NCI-H1417 (cell line): ENCODE measurements at places on chromosomes 3 and 15.

GRCh38 chr15:38017721-38018120 is 83.3 kb downstream of the TMCO5A start:
- no peak for DNase-seq

DNA sequence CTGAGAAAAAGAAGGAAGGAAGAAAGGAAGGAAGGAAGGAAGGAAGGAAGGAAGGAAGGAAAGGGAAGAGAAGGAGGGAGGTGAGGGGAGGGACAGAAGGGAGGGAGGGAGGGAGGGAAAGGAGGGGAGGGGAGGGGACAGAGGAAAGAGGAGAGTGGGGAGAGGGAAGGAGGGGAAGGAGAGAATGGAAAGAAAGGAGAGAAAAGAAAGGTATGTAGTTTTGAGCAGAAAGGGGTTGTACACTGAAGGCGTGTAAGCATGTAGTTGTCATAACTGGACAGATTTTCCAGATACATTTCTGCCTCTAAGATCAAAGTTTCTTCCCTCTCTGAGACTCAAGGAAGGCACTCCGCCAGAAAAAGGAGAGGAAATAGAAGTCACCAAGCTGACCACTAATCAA is 113.4 kb upstream of the KBTBD8 start:
- no peak for DNase-seq

- DNase-seq: no peak
These were observed 73.6 kb downstream of the EEFSEC start for GRCh38 chr3:128226795-128227395.

GRCh38 chr15:38758043-38758442 is 193.4 kb upstream of the RASGRP1 start:
- peak; percentile 30 for DNase-seq

- DNase-seq: no peak
These were observed 172.4 kb downstream of the DCLK3 start for GRCh38 chr3:36591959-36592358.

- DNase-seq: no peak
These were observed 214.5 kb upstream of the ROPN1 start for GRCh38 chr3:124206225-124207055.

GRCh38 chr3:55770077-55770476 is 283.0 kb upstream of the WNT5A start:
- DNase-seq: no peak

GRCh38 chr3:141191097-141191749 is 40.4 kb upstream of the PXYLP1 start:
- DNase-seq: no peak

GRCh38 chr15:64146041-64146440 is 5.5 kb upstream of the SNX22 start:
- no peak for DNase-seq

DNA sequence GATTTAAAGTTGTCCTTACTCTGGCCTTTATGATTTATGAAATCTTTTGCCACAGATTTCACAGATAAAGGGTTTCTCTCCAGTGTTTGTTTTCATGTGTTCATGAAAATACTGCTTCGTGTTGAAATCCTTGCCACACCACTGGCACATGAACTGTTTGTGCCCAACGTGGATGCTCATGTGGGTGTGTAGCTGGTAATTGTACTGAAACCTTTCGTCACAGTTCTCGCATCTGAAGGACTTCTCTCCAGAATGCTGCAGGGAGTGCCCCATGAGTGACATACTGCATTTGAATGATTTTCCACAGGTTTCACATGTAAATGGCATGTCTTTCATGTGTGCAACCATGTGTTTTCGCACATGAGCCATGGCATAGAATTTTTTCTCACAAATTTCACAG is 111.9 kb downstream of the DOCK3 start:
- peak; percentile 33 for DNase-seq

- no peak for DNase-seq
These were observed 10.5 kb downstream of the ABI3BP start for GRCh38 chr3:100982710-100983109.

GRCh38 chr3:43747641-43748040 is 56.9 kb downstream of the ABHD5 start:
- no peak for DNase-seq

DNA sequence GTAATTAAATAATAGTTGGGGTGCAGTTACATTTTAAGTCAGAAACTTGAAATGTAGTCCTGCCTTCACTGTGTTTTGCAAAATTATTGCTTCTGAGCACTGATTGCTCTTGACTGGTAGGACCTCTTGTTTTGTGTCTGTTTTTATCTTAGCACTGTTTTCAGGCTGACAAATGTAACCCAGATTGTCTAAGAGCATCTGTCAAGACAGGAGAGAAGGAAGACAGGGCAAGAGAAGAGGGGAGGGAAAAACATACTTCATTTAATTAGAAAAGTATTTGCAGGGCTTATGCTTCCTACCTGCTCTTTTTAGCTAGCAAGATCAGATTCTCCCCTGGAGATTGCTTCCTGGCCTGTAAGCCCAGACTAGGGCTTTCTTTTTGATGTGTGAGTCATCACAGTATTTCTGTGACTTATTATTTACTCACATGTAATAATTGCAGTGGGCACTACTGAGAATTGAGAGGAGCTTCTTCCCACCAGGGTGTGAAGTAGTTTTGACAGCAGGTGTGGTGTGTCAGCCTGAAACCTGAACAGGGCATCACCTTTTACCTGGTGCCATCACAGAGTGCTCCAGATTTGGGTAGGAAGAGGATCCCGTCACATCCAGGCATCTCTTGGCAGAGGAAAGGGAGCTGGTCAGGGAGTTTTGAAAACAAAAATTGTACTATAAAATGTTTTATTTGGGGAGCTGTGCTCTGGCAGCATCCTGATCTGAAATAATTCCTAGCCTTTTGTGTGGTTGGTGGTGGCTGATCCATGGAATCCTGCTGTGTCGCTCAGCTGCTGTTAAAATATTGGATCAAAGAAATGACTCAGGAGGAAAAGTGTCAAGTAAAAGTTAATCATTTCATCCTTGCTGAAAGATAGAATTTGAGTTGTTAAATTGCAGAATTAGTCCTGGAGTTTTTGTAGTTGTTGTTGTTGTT is 98.2 kb downstream of the TMEM108 start:
- peak; percentile 56 for DNase-seq

DNA sequence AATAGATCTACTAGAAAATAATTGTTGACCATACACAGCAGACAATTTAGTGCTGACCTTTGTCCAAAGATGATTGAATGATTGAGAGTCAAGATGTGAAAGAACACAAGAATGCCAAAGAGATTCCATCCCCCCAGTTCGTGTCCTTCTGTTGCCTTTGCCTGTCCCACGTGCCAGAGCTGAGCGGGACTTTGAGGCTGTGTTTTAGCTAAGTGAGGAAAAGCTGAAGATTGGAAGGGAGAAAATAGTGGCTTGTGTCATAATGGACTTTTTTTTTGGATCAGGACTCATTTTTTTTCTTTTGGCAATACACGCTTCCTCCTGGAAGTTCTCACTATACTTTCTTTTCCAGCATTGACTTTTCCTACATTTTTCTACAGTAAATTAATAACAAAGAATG is 206.6 kb upstream of the MDFIC2 start:
- no peak for DNase-seq

DNA sequence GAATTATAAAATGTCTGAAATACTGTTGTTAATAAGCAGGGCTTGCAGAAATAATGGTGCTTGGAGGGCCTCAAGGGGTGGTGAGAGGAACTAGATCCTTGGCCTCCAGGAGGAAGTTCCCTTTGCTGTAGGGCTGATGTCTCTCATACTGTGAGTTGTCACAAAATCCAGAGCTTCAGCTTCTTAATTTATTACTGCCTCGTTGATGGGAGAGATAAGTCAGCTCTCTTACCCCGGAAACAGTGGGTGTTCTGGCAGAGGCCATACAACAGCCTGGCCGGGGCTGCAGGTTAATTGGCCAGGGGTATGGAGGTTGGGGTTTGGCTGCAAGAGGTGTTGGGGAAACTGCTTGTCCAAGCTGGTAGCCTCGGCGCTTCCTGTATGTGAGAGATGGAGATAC is 15.5 kb downstream of the MAPKAPK3 start:
- no peak for DNase-seq

- DNase-seq: peak; percentile 84
These were observed 121.8 kb upstream of the SMAD3 start for GRCh38 chr15:66943456-66944095.

- no peak for DNase-seq
These were observed 20.2 kb downstream of the MAGEF1 start for GRCh38 chr3:184691397-184692231.

GRCh38 chr3:32897981-32898623 is 53.3 kb upstream of the CCR4 start:
- DNase-seq: no peak

GRCh38 chr3:114928989-114929640 is 218.0 kb downstream of the ZBTB20 start:
- peak; percentile 7 for DNase-seq

DNA sequence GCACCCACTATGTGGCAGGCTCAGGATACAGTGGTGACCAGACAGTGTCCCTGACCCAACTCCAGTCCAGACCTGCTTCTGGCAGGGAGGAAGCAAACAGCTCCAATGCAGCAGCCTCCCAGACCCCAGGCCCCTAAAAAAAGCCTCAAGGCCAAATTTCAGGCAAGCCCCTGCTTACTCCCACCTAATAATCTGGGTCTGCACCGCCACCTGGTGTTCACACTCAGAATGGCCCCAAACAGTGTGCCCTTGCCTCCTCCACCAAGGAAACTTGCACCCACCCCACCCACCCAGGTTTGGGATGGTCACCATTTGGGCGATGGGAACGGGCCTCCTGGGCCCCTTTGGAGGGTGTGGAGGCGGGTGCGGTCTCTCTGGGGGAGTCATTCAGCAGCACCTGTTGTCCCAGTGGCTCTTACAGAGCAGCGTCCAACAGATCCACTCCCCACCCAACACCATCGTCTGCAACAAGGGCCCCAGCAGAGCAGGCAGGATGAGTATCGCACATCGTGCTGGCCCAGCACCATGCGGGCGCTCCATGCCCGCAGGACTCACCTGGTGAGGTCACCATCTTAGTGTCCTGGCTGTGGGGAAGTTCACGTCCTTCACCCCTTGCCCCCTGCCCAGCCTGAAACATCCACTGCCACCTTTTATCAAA is 17.3 kb downstream of the C3orf18 start:
- DNase-seq: peak; percentile 34

- no peak for DNase-seq
These were observed 159.4 kb downstream of the KLF13 start for GRCh38 chr15:31485911-31486461.

DNA sequence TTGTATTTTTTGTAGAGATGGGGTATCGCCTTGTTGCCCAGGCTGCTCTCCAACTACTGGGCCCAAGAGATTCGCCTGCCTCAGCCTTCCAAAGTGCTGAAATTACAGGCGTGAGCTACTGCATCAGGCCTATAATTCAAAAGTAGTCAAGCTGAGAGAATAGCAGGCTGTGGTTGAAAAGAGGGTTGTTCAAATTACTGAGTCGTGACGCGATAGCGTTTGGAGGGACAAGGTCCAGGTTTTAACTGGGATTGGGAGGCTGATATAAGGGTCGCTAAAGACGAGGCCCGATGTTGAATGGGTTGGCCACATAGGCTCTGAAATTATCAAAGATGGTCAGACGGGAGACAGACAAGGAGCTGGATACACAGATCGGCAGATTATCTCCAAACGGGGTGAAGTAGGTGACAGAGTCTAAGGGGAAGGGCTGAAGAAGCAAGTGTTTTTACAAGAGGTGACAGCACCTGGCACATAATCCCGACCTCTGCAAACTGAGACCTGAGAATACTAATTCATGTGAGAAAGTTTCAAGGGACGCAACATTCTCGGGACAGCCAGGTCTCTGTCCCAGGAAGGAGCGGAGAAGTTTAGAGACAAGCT is 759 bp upstream of the ARID3B start:
- DNase-seq: peak; percentile 72

DNA sequence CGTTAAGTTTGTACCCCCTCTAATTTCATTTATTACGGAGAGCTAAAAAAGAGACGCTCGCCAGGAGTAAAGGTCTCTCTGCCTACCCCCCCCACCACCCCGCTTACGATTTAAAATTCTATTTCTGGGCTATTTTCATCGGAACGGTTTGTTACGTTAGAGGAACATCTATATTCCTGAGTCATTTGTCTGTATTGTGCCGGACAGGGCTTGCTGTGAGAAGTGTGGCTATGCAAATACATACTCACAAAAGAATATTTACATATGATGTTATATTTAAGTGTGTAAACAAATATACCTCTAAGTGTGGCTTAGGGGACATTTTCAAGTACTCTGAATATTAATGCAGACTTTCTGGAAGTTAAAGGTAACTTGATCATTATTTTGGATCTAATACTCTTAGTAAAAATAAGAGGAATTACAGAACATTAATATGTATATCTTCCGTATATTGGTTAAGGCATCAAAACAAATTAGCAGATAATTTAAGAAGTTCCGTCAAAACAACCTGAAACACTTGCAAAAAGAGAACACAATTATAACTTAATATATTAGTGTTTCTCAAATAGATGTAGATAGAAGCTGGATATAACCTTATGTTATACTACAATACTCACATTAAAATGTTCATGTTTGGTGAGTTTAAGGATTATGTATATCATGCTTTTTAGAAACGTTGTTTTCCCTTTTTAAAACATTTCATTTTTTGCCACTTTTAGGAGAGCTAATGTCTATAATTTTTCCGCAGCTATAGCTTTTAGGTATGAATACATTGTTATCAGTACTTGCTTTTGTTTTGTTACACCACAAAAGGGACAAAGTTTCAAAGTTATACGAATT is 1.6 kb upstream of the SHOX2 start:
- DNase-seq: no peak

DNA sequence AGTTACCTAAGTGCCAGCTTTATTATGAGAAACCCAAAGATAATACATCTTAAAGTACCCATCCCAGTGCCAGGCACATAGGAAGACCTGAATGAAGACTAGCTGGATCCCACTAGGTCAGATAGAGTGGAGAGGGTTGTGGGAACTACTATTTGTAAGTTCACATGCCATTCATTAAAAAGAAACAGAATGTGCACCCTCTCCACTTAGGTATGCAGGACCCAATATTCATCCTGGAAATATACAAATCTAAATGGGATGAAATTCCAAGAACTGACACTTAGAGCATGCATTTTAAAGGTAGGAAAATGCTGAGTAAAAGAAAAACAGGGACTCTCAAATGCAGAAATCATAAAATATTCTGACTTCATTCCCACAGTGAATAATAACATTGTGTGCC is 14.3 kb downstream of the EOGT start:
- no peak for DNase-seq

DNA sequence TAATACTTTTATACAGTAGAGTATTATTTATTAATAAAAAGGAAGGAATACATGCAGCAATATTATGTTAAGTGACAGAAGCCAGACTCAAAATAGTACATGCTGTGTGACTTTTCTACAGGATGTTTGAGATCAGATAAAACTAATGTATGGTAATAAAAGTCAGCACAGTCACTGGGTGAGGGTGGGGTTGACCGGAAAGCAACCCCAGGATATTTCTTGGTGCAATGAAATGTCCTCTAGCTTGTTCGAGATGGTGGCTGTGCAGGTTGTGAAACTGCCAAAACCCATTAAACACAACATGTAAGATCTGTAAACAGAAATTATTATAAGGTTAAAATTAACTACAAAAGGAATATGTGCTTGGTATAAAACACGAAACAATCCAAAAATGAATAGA is 20.8 kb upstream of the ALDH1L1 start:
- no peak for DNase-seq

GRCh38 chr15:20106026-20106425 is 435.6 kb downstream of the GOLGA6L6 start:
- DNase-seq: no peak
